ENCODE measurements at places on chromosomes 2 and 18. TPM values are rescaled to one million over a fixed set of nuclear protein-coding genes. Genes with fewer than 3 reads are reported as not detected.
A peak's percentile ranks its signal among the peaks of the same experiment; 100 is the strongest.

- no peak for DNase-seq
These were observed 187.0 kb upstream of the CYRIA start for GRCh38 chr2:16852651-16853050.

GRCh38 chr2:178108176-178108575 lies 4.1 kb upstream of the RBM45 start:
- DNase-seq, result no peak

- no peak for DNase-seq
These were observed 416.6 kb upstream of the MEX3C start for GRCh38 chr18:51614033-51614432.

- DNase-seq, result no peak
These were observed 6.2 kb upstream of the GKN1 start for GRCh38 chr2:68968221-68968620.

GRCh38 chr2:186918495-186918894 lies 69.5 kb upstream of the ZSWIM2 start:
- no peak for DNase-seq

- DNase-seq, result no peak
These were observed 179.6 kb upstream of the SLC39A10 start for GRCh38 chr2:195477248-195477995.

DNA sequence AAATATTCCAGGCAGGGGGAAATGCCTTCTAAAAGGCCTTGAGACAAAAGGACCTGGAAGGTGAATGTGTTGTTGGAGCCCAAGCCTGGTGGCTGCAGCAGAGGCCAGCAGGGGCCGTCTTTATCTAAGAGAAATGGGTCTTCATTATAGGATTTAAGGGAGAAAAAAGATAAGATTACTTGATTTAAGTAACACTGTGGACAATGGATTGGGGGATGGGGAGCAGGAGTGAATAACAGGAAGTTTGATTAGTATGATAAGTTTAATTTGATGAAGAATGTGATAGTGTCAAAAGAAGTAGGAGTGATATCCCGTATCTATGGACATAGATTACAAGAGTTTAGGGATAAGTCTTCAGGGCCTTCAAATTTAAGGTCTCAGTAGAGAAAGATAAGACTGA lies 64.2 kb downstream of the WDR75 start:
- no peak for DNase-seq

- DNase-seq, result peak; percentile 47
These were observed 34.9 kb downstream of the SMAD7 start for GRCh38 chr18:48915626-48916425.

DNA sequence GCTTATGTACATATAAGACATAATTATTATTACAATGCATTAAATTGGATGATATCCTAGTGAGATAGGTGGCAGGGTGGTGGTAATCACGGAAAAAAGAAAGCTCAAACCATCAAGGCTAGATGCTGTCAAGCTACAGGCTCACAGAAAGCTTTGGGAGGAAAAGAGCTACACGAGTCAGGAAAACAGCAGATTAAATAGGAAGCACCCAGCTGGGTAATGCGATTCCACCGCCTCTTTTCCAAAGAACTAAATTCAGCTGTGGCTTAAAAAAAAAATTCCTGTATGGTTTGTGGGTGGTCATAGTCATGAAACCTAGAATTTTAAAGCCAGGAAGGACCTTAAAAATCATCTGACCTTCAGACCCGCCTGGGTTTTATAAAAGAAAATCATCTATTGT lies 23.7 kb upstream of the PTPN4 start:
- DNase-seq, result no peak

DNA sequence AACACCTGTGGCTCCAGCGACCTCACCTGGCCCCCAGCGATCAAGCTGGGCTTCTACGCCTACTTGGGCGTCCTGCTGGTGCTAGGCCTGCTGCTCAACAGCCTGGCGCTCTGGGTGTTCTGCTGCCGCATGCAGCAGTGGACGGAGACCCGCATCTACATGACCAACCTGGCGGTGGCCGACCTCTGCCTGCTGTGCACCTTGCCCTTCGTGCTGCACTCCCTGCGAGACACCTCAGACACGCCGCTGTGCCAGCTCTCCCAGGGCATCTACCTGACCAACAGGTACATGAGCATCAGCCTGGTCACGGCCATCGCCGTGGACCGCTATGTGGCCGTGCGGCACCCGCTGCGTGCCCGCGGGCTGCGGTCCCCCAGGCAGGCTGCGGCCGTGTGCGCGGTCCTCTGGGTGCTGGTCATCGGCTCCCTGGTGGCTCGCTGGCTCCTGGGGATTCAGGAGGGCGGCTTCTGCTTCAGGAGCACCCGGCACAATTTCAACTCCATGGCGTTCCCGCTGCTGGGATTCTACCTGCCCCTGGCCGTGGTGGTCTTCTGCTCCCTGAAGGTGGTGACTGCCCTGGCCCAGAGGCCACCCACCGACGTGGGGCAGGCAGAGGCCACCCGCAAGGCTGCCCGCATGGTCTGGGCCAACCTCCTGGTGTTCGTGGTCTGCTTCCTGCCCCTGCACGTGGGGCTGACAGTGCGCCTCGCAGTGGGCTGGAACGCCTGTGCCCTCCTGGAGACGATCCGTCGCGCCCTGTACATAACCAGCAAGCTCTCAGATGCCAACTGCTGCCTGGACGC lies 4.9 kb downstream of the GPR35 start:
- DNase-seq, result peak; percentile 78

DNA sequence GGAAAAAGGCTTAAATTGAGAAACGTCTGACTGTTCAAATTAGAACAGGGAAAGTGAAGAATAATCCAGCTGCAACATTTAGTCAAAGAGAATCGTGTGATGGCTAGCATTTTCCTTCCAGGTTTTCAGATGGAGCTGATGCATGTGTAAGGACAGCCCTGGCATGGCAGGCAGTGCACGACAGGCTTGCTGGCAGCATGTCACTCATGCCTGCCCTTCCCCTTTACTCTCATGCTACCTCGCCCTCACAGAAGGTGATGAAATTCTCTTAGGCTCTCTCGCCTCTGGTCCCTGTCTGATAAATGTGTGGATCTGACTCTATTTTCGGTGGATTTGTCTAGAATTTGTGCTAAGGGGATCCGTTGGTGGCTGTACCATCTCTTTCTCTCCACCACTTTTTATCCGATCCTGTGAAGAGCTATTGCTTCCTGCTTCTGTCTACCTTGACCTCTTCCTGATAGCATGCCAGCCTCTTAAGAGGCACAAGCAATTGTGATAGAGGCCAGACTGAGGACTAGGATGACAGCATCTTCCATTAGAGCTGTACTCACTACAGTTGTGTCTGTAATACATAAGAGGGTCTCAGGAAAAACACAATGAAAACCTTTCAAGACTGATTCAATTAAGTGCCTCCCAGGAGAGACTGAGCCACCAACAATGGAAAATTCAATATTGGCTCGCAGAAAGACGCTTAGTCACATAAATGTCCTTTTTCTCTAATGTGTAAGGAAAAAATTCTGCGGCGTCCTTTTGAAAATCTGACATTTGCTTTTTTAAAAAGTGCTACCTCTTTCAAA lies 65.6 kb upstream of the NOSTRIN start:
- DNase-seq, result no peak

DNA sequence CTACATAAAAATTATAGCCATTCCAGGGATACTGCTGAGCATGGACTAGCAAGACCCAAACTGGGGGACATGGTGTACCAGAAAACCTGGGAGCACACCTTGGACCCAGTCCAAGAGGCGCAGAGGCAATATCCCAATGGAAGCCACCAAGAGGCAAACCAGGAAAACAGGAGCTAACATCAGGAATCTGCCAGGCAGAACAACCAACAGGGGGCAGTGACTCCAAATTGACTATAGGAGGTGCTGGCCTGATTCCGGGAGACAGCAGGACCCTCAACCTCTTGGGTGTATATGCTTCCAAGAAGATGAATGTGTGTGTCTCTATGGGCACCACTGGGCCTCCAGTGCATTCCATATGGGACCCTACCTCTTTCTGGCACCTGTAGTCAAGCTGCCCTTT lies 172.7 kb upstream of the ARL4C start:
- DNase-seq, result no peak

- DNase-seq, result no peak
These were observed 33.4 kb upstream of the ATP8B1 start for GRCh38 chr18:57836557-57836956.

- no peak for DNase-seq
These were observed 110.6 kb downstream of the MAP4K4 start for GRCh38 chr2:101808006-101808562.

DNA sequence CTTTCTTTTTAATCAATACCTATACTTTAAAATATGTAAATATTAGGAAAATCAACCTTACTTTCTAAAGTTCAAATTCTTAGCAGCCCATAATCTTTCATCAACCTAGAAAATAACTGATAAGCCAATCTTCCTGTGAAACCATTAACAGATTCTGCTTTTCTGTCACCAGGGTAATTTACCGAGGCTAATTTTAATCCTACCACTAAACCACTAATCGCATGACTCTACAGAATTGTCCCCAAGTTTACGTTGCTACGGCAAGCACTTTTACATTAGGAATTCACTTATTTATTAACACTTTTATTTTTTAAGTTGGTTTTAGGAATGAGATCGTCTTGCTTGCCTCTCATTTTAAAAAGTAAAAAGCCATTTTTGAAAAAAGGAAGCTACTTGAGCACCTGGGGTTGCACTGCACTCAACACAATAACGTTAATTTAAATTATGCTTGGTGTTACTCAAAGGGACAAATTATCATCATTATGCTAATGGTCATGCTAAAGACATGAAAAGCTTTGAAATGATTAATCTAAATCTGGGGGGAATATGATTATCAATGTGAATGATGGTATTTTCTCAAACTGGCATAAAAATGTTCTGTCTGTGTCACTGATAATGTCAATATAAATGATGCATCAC lies 10.2 kb downstream of the ZNF516 start:
- no peak for DNase-seq

DNA sequence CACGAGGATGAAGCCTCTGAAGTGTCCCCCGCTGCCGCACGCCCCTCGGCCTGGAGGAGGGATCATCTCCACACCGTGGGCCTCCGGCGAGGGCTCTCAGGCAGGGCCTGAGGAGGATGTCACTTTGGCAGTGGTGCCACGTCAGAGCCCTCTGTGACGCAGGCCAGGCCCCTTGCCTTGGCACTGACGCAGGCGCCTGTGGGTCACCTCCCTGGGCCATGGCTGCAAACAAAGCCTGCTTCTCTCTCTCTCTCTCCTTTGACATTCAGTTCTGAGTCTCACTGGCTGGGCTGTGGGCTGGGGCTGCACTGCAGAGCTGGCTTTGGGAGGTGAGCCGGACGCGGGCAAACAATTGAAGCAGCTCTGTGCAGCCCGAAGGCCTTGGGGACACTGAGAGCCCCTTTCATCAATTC lies 273.7 kb downstream of the TWIST2 start:
- DNase-seq, result no peak

DNA sequence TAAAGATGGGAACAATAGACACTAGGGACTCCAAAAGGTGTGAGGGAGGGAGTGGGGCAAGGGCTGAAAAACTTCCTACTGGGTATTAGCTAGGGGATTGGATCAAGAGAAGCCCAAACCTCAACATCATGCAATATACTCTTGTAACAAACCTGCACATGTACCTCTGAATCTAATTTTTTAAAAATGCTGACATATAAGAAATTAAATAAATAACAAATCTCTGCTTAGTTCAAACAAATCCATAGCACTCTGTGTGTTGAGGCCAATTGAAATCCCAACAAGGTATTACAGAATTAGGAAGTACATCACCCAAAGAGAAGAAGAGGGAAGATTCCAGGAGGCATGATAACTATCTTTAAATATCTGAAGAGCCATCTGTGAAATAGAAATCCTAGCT lies 55.4 kb upstream of the CDH20 start:
- DNase-seq, result no peak

DNA sequence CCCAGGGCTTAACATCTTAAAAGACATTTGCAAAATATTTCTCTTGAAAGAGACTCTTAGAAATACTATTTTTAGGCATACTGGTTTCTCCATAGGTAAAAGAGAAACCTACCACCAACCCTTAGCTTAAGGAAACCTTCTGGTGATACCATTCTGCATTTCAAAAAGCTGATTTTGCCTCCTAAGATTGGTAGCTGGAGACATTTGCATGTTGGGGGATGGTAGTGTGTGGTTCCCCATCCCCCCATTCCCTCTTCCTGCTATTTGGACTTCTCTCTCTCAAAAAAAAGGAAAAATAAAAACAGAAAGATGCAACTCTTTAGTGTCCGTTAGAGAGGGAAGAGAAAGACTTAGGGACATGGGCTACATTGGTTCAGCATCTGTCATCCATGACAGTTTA lies 4.2 kb downstream of the LRRTM1 start:
- DNase-seq, result no peak

GRCh38 chr2:30691948-30692828 lies 115.1 kb downstream of the CAPN13 start:
- peak; percentile 72 for DNase-seq

DNA sequence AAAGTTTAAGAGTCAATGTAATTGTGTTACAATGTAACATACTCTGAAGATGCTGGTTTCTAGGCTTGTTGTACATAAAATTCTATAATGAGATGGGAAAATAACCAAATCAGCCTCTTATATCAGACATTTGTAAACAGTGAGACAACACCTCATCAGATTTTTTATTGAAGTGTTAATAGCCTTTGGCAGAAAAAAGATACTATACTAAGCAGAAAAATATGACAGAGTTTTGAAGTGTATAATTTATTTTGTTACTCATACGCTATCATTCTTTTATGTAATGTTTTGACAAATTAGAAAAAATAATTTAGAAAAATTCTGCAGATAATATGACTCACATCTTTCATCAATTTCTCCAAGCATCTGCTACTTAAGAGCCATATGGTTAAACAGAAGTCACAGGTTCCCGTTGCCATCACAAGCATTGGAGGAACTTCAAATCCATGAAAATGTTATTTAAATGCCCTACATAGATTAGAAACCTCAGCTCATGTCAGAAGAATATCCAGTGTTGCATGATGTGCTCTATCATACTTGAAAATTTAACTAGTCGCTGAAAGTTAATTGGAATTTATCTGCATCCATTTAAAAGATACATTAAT lies 535.4 kb downstream of the LRP1B start:
- no peak for DNase-seq

FOXD4L1 gene
- total RNA-seq, result not detected

FRZB gene
- total RNA-seq, result 6.9 TPM

ALPI gene
- total RNA-seq, result not detected

ATP5MC3 gene
- 120 TPM for total RNA-seq

GCKR gene
- total RNA-seq, result 0.65 TPM

BMP10 gene
- total RNA-seq, result 0.65 TPM

LBX2 gene
- total RNA-seq, result not detected

AOX1 gene
- 212 TPM for total RNA-seq

SNRNP200 gene
- total RNA-seq, result 78.3 TPM

STON1 gene
- 44.7 TPM for total RNA-seq

GPR75 gene
- total RNA-seq, result 1.7 TPM

HOXD4 gene
- 9.9 TPM for total RNA-seq

Data from posterior vena cava (tissue), 2 donors.